ENCODE measurements at places on chromosomes 2 and 18.

- no peak for DNase-seq
Observed at GRCh38 chr2:216006164-216006663, 7.1 kb downstream of the MREG start.

GRCh38 chr2:147374423-147374811 lies 470.4 kb upstream of the ACVR2A start:
- no peak for DNase-seq

DNA sequence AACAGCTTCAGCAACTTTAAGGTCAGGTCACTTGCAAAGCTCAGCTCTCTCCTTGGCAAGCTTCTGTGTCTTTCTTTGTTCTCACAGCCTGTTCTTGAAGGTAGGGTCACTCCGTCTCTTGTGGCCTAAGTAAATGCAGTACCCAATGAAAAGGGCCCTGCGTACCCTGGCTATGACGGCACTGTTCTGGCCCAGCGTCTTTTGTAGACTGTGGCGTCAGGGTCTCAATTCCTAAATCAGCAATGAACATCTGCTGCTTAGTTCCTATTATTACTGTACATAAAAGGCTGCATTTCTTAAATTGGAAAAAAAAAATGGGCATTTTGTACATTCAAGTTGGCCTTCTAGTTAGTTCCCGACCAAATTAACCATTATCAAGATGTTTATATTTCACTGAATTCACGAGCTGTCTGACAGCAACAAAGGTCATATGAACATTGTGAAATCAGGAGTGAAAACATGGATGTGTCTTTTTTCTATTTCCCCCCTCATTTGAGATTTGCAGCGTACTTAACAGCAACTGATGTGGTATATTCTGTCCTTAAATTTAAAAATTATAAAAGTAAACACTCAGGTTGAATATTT lies 17.0 kb upstream of the MTCL1 start:
- no peak for DNase-seq

DNA sequence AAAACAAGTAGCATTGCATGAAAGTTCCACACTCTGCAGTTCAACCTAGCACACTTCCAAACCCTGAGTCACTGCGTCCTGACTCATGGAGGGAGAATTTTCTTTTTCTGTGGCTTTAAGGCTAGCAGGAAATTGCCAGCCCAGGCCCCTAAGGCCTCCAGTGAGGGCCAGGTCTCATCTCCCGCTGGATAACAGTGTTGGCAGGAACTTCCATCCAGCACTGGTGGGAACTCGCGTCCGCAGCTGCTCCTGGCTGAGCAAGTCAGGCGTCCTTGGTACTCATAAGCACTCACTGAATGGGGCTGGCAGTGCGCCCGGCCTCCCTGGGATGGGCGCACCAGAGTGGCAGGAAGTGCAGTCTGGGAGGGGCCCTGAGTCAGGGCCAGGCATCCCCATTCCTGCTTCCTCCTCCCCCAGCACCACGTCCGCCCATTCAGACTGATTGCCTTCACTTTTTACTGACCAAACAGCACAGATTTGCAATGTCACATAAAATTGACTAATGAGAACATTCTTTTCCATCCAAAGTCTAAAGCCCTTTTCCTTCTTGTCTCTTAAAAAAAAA lies 14.3 kb downstream of the MALL start:
- peak; percentile 96 for DNase-seq

GRCh38 chr2:159891917-159892730 lies 94.1 kb upstream of the CD302 start:
- no peak for DNase-seq

All from omental fat pad (tissue), 4 donors.